ENCODE measurements at places on chromosomes 3 and 15.

DNA sequence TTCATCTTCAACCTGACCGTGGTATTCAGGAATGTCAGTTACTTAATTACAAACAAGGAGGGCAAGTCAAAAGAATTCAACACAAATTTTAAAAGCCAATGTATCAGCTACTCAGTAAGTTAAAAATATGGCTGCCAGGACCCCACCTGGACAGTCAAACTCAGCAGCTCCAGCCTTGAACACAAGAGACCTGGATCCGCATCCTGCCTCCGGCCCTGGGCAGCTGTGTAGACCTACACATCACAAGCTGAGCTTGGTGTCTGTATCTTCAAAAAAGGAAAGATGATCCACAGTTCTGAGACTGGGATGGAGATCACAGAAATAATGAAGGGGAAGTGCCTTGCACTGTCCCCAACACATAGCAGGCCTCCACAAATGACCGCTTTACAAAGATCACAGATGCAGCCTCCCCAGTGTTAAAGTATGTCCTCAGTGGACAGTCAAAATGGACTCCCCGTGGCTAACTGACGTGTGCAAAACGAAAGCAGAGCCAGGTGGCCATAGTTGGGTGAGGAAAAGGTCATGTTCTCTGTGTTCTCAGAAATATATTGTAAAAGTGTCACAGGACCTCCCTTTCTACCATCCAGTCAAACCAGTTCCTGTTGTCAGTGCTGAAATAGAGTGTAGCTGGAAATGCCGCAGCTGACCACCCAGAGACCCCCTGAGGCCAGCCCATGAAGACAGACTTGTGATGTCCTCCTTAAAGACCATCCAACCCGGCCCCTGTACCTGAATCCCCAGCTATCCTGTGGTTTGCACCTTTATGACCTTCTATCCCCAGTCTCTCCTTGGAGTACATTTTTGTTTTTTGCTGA lies 168.5 kb upstream of the NSMCE3 start:
- no peak for DNase-seq

DNA sequence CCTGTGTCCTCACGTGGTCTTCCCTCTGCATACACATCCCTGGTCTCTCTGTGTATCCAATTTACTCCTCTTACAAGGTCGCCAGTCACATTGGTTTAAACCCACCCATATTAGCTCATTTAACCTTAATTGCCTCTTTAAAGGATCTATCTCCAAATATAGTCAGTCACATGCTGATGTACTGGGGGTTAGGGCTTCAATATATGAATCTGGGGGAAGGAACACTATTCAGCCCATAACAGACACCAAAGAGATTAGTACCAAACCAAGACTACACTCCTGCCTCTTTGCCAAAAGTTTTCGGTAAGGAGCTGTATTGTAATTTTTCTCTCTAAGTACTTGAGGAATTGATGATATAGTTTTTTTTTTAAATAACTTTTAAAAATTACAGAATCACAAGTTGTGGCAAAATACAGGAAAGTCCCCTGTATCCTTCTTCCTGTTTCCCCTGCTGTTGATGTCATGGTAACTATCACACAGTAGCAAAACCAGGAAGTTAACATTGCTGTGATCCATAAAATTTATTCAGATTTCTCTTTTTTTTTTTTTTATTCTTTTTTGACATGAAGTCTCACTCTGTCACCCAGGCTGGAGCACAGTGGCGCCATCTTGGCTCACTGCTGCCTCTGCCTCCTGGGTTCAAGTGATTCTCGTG lies 67.8 kb downstream of the SLCO3A1 start:
- peak; percentile 65 for DNase-seq

- no peak for DNase-seq
Measured at GRCh38 chr3:126267976-126268615, 87.7 kb upstream of the ALDH1L1 start.

- DNase-seq, result no peak
Measured at GRCh38 chr15:100786139-100786531, 93.5 kb upstream of the ALDH1A3 start.

GRCh38 chr3:48088749-48089466 lies 72.7 kb upstream of the MAP4 start:
- DNase-seq, result peak; percentile 97

DNA sequence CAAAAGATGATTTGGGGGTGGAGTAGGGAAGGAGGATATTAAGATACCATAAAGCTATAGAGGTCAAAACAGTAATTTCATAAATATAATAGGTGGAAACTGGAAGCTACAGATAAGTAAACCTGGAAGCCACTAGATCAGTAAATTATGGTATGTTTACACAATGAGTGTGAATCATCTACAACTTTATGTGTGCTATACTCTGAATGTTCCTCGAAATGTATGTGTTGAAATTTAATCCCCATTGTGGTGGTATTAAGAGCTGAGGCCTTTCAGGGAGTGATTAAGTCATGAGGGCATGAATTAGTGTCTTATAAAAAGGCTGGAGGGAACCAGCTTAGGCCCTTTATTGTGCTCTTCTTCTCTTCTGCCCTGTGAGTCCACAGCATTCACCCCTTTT lies 25.2 kb downstream of the EOMES start:
- DNase-seq, result no peak

DNA sequence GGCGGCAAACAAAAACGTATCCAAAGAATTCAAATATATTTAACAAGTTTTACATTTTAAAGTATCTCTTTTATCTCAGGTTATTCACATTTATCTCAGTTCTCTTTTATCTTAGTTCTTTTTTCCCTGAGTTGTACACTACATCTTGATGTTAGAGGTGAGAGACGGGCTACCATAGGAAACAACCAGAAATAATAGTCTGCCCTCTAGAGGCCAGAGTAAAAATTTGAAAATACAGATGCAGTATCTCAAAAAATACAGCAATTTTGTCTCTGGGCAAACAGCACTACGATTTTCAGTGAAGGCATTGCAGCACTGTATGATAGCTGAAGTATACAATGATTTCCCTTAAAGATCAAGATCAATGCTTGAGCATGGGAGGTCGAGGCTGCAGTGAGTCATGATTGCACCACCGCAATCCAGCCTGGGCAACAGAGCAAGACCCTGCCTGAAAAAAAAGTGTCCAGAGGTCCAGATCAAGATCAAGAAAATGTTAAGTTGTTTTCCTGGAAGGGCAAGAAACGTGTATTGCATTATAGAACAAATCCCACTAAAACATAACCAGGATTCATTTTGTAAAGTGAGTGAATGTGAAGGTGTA lies 82.6 kb upstream of the ATP11B start:
- peak; percentile 37 for DNase-seq

DNA sequence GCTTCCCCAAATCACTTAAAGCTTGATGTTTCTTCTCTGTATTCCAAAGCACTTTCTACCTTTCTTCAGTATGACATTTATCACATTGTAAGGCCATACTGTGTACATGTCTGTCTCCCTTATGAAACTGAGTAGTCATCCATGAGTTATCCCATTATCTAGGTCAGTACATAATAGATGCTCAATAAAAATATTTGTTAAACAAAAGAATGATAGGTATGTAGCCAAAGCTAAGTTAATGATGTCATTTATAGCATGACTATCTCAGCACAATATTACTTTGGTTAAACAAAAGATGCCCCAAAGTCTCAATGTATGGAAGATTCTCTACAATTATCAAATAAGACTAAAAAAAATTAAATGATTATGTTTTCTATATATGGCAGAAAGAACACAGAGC lies 3.1 kb upstream of the TMCO5A start:
- DNase-seq, result peak; percentile 16

GRCh38 chr3:192727032-192727847 lies at the start of gene FGF12:
TSS of gene FGF12 (minus strand) at chr3:192727541.
- peak; percentile 18 for DNase-seq

DNA sequence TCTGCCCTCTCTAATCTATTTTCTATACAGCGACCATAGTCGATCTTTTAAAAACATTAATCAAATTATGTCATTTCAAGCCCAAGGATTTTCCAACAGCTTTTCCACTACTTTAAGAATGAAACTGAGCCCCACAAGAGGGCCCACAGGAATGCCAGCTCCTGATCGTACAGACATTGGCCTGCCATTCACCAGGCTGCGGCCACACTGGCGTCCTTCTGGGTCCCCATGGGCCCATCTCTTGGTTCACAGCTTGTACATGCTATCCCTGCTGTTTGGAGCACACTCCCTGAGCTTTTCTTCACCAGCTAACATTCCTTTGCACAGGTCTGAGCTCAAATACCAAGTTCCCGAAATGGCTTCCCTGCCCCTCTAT lies 149.6 kb downstream of the MYLK start:
- DNase-seq, result no peak

- peak; percentile 75 for DNase-seq
Measured at GRCh38 chr3:150449169-150449721, 41.1 kb downstream of the TSC22D2 start.

GRCh38 chr3:88230638-88231037 lies 80.9 kb downstream of the C3orf38 start:
- DNase-seq, result no peak

GRCh38 chr15:84151205-84151931 lies 84.2 kb upstream of the GOLGA6L4 start:
- DNase-seq, result peak; percentile 7

- DNase-seq, result no peak
Measured at GRCh38 chr3:124147946-124148345, 156.0 kb upstream of the ROPN1 start.

DNA sequence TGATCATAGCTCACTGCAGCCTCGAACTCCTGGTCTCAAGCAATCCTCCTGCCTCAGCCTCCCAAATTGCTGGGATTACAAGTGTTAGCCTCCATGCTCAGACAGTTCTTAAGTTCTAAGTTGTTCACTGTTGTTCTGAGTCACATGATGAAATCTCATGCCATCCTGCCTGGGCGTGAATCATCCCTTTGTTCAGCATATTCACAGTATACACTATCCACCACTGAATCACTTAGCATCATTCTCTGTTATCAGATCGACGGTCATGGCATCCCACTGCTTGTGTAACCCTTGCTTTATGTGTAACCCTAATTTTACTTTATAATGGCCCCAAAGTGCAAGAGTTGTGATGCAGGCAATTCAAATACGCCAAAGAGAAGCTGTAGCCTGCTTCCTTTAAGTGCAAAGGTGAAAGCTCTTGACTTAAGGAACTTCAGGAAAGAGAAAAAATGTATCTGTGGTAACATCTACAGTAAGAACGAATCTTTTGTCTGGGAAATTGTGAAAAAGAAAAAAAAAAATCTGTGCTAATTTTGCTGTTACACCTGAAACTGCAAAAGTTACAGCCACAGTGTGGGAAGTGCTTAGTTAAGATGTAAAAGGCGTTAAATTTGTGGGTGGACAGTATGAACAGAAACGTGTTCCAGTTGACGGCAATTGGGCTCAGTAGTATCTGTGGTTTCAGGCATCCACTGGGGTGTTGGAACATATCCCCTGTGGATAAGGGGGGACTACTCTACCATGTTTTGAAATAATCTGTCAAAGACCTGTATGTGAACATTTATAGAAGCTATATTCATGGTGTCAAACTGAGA lies 80.6 kb downstream of the PCOLCE2 start:
- DNase-seq, result peak; percentile 72

GRCh38 chr3:12967606-12968351 lies 105.5 kb downstream of the IQSEC1 start:
- DNase-seq, result peak; percentile 90

DNA sequence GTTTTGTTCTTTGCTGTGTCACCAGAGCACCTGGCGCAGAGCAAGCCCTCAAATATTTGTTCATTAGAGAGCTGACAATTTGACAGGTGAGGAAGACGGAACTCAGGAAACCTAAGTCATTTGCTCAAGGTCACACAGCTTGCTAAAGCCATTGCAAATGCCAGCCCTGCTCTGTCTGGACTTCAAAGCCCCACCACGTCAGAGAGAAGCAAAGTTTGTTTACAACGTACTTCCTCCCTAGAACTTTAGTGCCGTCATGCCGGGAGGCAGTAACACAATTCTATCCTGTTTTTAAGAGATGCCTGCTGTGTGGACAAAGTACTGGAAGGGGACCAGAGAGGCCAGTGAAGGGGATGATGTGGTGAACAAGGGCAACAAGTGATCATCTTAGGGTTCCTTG lies 216.6 kb upstream of the PRICKLE2 start:
- DNase-seq, result no peak

- DNase-seq, result no peak
Measured at GRCh38 chr3:51703761-51704510, 2.9 kb upstream of the GRM2 start.

- DNase-seq, result no peak
Measured at GRCh38 chr3:3468596-3468995, 289.1 kb upstream of the CRBN start.

GRCh38 chr3:178749471-178749870 lies 213.2 kb downstream of the KCNMB2 start:
- no peak for DNase-seq

- peak; percentile 3 for DNase-seq
Measured at GRCh38 chr15:29528276-29528675, 258.7 kb upstream of the NSMCE3 start.

GRCh38 chr3:56915966-56916586 lies 114.3 kb upstream of the ARHGEF3 start:
- no peak for DNase-seq

- DNase-seq, result peak; percentile 75
Measured at GRCh38 chr3:15557511-15557946, 36.0 kb upstream of the COLQ start.

DNA sequence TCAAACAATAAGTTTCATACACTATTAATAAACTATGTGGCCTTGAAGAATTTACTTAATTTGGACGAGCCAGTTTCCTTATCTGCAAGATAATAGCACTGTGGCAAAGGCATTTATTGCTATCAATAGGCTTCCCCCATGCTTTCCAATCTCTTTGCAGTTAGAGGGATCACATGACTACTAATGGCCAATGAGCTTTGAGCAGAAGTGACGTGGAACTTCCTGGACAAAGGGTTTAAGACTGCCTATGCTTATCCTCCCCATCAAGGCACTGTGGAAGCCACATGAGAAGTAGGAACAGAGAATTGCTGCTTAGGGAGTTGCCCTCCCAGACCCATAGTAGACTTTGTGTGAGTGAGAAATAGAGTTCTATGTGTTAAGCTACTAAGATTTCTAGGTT lies 16.7 kb upstream of the ZMAT3 start:
- no peak for DNase-seq

- peak; percentile 78 for DNase-seq
Measured at GRCh38 chr3:63979093-63979885, 44.0 kb downstream of the PSMD6 start.

DNA sequence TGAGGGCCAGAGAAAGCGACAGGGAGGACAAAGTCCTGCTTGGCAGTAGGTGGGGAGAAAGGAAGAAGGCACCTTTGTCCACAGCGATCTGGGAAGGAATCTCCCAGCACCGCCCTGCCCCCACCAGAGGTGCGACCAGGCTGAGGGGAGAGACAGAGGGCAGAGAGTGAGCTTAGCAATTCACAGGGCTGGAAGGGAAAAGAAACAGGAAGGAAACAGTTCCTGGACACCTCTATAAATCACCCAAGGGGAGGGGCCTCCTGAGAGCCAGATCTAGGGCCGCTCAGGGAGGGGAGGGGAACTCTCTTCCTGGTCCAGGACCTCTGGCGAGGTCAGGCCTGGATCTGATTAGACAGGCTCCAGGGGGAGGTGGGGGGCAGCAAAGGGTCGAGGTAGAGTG lies 35.4 kb downstream of the RNU5B-1 start:
- no peak for DNase-seq

All from fibroblast of pulmonary artery (primary cell).